ENCODE measurements at places on chromosomes 2 and 18. TPM values are rescaled to one million over a fixed set of nuclear protein-coding genes. Genes with fewer than 3 reads are reported as not detected.
A peak's percentile ranks its signal among the peaks of the same experiment; 100 is the strongest.

GRCh38 chr2:46520130-46520711 is 40.9 kb downstream of the TMEM247 start:
- DNase-seq: no peak
- H3K4me1 ChIP-seq: peaks cover 11% of the 10 kb centered on the region
- no peaks in the 10 kb centered on the region for H3K27me3 ChIP-seq
- H3K36me3 ChIP-seq: no peaks in the 10 kb centered on the region
- no peak overlapping the region for H3K4me3 ChIP-seq
- no peak overlapping the region for H3K27ac ChIP-seq

GRCh38 chr18:3397031-3397750 is 52.8 kb upstream of the TGIF1 start:
- peaks cover 4% of the 10 kb centered on the region for H3K4me1 ChIP-seq
- no peaks in the 10 kb centered on the region for H3K27me3 ChIP-seq
- no peak overlapping the region for H3K4me3 ChIP-seq
- DNase-seq: no peak

DNA sequence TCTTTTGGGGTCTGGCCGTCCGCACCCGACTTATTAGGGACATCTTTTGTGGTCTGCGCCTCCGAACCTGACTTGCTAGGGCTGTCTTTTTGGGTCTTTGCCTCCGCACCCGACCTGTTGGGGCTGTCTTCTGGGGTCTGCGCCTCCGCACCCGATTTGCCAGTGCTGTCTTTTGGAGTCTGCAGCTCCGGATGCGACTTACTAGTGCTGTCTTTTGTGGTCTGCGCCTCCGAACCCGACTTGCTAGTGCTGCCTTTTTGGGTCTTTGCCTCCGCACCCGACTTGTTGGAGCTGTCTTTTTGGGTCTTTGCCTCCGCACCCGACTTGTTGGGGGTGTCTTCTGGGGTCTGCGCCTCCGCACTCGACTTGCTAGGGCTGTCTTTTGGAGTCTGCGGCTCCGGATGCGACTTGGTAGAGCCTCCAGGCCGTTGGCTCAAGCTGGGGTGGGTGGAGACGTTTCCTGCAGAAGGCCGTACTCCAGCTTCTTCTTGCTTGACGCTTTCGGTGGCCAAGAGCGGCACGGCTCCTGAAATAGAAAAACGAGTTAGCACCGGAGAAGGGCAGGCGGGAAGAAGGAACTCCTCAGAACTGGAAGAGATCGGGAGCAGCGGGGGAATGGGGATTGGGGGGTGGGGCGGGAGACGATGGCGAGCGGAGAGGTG is 498 bp downstream of the TGOLN2 start:
- H3K36me3 ChIP-seq: peaks cover 34% of the 10 kb centered on the region
- peak overlapping the region; percentile 82 for H3K4me3 ChIP-seq
- peaks cover 3% of the 10 kb centered on the region for H3K4me1 ChIP-seq

DNA sequence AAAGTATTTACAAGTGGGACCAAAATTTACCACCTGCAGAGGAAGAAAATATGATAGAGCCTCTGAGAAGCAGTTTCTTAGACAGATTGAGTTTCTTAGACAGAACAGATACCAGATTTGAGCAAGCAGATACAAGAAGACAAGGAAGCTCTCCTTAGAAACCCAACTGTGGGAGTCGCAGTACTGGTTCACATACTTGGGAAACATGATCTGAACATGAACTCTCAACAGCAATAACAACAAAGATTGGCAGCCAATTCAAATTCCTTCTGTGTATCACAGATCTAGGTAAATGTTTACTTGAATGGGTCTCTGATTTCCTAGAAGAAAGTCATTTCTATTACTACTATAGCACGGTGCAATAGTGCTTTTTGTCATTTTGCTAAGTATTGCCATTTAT is 82.1 kb downstream of the OLA1 start:
- H3K4me3 ChIP-seq: no peak overlapping the region
- no peaks in the 10 kb centered on the region for H3K27me3 ChIP-seq
- no peaks in the 10 kb centered on the region for H3K4me1 ChIP-seq
- H3K27ac ChIP-seq: no peak overlapping the region

TOGARAM2 gene
- total RNA-seq: 0.73 TPM

FAM237A gene
- total RNA-seq: not detected

- H3K27ac ChIP-seq: no peak overlapping the region
- no peaks in the 10 kb centered on the region for H3K4me1 ChIP-seq
- no peak for DNase-seq
- no peak overlapping the region for H3K4me3 ChIP-seq
Measured at GRCh38 chr2:239806276-239806675, 218.9 kb downstream of the NDUFA10 start.

All from SJCRH30 (cell line).